ENCODE measurements at places on chromosomes 2 and 18. TPM values are rescaled to one million over a fixed set of nuclear protein-coding genes. Genes with fewer than 3 reads are reported as not detected.

The IL1F10 gene
- total RNA-seq: not detected

The COLEC12 gene
- total RNA-seq: not detected

The VWC2L gene
- total RNA-seq: not detected

The GALNT14 gene
- total RNA-seq: 1.9 TPM

The PDE1A gene
- not detected for total RNA-seq

The LONRF2 gene
- 0.04 TPM for total RNA-seq

The CCDC102B gene
- total RNA-seq: 0.95 TPM

The SLC5A7 gene
- total RNA-seq: not detected

The SLC35F6 gene
- total RNA-seq: 4.2 TPM

DNA sequence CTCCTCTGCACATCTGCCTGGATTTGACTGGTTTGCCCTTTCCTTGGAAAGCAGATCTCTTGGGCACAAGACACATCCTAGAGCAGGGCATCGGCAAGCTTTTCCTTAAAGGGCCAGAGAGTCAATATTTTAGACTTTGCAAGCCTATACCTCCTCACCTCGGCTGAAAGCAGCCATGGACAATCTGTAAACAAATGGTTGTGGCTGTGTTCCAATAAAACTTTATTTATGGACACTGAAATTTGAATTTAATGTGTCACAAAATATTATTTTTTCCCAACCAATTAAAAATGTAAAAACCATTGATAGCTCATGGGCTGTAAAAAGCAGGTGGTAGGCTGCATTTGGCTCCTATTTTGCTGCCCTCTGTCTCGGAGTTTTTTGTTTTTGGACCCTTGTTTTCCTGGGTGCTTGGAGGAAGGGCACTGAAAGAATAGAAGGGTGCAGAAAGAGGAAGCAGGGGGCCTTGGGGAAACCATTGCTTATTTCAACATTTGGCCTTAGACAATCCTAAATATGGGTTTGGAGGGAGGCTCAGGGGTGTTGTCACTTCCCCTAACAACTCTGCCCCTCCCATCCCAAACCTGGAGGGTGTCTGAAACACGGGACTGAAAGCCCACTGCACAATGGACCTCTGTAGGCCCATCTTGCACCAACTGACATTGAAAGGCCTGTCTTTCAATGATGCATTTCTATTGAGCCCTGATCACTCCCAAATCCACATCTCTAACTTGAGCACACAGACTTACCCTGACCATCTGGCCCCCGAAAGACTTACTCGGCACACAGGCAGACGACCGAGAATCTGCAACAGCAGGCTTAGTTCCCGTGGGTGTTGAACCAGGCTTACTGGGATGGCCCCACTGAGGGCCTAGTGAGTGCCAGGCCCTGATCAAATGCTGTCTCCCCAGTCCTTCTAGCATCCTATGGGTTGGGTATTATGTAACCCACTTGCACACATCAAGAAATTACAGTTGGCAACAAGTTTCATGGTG is 7.1 kb upstream of the ZFP36L2 start:
- DNase-seq: no peak

GRCh38 chr2:155830817-155831579 is 501.5 kb downstream of the NR4A2 start:
- DNase-seq: no peak

DNA sequence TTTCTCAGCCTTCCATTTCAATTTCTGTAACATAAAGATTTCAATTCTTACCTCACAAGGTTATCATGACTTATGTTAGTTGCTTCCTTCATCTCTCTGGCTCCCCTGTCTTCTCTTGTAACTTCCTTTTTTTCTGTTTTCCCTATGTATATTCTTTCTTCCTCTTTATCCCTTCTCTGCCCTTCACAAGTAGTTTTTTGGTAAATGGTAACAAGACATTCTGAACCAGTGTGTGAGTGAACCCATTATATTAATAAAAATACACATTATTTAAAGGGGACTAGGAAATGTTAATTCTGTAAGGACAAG is 8.4 kb downstream of the ACSL3 start:
- DNase-seq: no peak

- DNase-seq: no peak
Observed at GRCh38 chr2:40189881-40190280, 262.0 kb downstream of the SLC8A1 start.

- no peak for DNase-seq
Observed at GRCh38 chr18:489244-490023, 11.1 kb downstream of the COLEC12 start.

DNA sequence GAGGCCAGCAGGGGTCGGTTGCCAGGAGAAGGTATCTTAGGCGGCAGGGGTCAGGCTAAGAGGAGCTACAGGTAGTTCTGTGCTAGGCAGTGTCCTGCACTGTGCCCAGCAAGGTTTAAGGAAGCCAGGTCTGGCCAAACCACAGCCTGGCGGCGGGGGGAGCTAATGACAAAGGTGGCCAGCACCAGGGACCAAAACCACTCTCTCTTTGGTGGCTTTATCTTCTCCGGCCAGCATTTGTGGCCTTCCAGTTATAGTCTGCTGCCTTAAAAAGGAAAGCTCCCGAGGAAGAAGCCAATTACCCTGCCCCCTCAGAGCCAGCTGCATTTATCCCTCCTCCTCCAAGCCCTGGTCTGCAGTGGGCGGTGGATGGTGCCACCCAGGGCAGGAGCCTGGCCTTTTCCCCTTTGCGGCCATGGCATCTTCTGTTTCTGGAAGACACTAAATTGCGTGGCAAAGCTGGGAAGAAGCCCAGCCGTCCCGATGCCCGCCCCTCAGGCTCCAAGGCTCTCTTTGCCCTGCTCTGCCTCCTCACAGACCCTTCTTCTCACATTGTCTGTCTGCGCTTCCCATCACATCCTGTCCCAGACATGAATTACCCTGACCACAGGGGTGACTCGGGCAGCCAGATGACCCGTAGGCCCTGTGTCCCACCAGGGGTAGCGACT is 94.6 kb downstream of the EN1 start:
- no peak for DNase-seq

DNA sequence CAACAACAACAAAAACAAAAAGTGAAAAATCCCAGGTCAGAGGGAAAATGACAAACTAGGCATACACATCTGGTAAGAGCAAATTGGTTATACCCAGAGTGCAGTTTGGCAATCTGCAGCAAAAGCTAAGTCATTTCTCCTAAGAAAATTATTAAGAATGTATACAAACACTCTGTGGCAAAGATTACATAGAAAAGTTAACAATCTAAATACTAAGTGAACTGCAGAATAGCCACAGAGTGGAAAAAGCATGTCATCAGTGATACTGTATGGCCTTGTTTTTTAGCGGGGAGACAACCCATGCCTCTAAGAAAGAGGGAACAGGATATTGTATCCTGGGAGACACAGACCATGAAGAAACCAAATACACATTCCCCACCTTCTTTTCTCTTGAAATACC is 136.0 kb upstream of the ITGB6 start:
- DNase-seq: no peak

GRCh38 chr2:236015171-236015570 is 153.0 kb downstream of the GBX2 start:
- DNase-seq: no peak

DNA sequence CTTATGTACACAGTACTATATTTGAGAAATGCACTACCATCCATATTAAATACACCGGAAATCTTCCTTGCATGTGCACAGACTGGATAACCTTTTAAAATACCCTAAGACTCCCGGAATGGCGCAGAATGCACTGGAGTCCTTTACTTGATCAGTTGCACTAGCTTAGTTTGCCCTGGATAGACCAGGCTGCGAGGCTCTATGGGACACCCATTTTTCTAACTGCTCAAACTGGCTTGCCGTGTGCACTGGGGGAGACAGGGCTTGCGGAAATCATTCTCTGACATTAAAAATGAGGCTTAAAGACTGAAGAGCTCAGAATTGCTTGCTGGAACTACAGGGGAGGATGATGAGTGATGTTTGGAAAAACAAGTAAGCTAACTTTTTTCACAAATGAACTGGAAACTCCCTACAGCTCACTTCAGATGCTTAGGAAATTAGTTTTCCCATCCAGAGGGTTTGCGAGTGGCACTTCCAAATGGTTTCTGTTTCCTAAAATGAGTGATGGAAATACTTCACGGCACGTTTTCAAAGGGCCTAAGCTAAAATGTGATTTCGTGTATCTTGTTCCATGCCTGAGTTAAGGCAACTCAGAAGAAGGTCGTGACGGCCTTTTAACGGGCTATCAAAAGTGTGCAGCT is 2.7 kb downstream of the NCK2 start:
- DNase-seq: no peak

DNA sequence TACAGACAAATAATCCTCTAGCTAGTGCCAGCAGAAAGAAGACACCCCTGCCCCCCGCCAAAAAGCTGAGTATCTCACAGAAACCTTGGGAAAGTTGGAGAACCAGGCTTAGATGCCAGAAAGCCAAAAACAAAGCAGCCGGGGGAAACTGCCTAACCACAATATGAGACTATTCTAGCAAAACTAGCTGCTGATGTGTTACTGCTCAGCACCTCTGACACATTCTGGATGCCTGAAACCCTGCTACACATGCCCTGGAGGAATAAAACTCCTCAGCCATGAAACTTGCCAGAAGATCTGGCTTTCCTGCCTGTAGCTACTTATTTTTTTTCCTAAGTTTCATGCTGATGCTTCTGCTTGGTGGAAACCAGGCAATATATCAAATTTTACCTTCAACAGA is 122.7 kb upstream of the GCFC2 start:
- no peak for DNase-seq

DNA sequence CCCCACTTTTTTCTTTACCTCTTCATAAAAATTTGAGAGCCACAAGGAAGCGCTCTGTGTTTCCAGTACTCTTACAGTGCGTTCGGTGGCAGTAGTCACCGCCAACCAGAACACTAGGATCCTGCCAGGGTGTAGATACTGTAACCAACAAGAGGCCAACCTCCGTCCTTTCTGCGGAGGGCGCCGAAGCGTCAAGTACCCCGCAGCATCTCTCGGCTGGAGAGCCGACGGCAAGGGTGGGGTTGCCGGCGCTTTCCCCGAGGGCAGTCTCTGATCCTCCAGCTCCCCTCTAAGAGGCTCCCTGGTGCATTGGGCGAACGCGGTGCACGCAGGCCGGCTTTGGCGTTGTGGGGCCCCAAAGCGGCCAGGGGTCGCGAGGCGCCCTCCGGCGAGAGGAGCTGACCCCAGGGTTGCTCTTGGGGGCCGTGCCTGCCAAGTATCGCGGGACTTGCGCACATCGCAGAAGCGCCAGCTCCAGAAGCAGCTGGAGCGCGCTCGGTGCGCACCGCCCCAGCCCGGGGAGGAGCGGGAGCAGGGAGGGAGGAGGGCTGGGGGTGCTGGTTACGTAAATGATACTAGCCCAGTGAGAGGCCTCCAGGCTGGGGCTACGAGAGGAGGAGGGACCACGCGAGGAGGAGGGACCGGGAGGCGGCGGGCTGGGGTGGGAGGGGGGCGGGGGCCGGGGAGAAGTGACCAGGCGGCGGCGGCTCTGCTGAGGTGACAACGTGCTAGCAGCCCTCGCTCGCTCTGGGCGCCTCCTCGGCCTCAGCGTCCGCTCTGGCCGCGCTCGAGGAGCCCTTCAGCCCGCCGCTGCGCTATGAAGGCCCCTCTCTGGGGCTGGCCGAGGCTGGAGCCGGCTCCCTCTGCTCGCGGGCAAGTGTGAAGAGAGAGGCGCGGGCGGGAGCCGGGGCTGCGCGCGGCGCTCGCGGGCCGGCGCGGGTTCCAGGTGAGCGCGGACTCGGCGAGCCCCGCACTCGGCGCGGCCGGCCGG is at the start of gene GALNT13:
Gene GALNT13 (plus strand): TSS at position 692 of the 991 bp plus-strand sequence.
- peak; percentile 3 for DNase-seq

GRCh38 chr2:168912901-168913369 is 11.8 kb downstream of the G6PC2 start:
- no peak for DNase-seq

DNA sequence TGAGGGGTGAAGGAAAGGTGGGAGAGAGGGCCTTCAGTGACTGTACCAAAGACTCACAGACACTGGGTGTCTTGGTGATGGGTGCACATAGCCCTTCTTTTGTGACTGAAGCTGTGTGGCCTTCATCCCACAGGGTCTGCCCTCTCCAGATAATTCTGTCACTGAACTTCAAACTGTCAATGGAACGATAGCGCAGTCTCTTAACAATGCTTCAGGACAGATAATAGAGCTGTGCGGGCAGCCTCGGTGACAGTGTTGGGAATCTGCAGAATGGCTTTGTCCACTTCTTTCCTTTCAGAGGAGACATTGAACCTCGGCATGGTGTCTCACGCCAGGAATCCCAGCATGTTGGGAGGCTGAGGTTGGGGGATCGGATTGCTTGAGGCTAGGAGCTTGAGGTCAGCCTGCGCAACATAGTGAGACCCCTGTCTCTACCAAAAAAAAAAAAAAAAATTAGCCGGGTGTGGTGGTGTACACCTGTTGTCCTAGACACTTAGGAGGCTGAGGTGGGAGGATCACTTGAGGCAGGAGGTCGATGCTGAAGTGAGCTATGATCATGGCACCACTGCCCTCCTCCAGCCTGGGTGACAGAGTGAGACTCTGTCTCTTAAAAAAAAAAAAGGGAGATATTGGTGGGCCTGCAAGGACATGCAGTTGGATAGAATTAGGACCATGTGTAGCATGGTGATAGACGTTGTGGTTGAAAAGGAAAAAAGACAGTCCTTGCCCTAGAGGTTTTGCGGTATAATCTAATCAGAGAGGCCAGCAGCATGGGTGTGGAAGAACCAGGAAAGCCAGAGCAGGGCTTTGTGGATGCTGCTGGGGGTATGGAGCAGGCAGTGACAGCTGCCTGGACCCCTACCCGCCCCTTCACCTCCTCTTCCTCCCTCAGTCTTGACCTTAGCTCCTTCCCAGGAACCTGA is 91.4 kb downstream of the LDLRAD4 start:
- DNase-seq: no peak

GRCh38 chr2:82507657-82508056 is 1951.4 kb downstream of the SUCLG1 start:
- no peak for DNase-seq

- DNase-seq: no peak
Observed at GRCh38 chr2:105755895-105756294, 11.2 kb downstream of the NCK2 start.

- peak; percentile 74 for DNase-seq
Observed at GRCh38 chr2:179422037-179422643, 157.5 kb upstream of the SESTD1 start.

DNA sequence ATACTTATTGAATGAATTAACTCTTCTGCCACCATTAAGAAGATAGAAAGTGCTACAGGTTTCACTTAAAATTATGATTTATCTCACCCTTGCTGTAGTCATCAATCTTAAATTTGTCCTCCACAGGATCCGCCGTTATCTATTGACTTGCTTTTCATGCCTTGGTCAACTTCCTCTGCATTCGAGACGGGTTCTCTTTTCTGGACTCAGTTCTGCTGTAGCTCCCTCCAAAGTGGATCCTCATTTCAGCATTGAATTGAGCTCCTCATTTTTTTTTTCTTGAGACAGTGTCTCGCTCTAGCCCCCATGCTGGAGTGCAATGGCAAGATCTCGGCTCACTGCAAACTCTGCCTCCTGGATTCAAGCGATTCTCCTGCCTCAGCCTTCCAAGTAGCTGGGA is 27.6 kb downstream of the INPP5D start:
- no peak for DNase-seq

All from activated CD8-positive, alpha-beta T cell treated with anti-CD3 and anti-CD28 coated beads for 36 hours (primary cell).